ENCODE measurements at places on chromosomes 1 and 21.

GRCh38 chr1:170377440-170377839 lies 154.5 kb upstream of the GORAB start:
- DNase-seq, result no peak

DNA sequence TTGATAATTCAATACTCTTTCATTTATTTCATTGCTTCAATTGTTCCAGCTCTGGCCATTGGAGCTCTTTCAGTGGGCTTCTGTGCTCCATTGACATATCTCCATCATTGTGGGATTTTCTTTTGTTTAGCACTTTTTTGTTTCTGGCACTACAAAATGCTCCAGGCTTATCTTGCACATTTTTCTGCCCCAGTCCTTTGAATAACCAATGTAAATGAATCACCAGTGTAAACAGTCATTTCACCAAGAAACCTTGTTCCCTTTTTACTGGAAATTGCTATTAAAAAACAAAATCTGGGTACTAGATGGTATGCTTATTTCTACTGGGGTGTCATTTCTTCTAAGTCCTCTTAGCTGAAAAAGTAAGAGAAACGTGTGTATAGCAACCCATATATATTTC lies 173.0 kb upstream of the LYPLAL1 start:
- no peak for DNase-seq

GRCh38 chr1:26861286-26861701 lies 1.7 kb upstream of the SFN start:
- no peak for DNase-seq

DNA sequence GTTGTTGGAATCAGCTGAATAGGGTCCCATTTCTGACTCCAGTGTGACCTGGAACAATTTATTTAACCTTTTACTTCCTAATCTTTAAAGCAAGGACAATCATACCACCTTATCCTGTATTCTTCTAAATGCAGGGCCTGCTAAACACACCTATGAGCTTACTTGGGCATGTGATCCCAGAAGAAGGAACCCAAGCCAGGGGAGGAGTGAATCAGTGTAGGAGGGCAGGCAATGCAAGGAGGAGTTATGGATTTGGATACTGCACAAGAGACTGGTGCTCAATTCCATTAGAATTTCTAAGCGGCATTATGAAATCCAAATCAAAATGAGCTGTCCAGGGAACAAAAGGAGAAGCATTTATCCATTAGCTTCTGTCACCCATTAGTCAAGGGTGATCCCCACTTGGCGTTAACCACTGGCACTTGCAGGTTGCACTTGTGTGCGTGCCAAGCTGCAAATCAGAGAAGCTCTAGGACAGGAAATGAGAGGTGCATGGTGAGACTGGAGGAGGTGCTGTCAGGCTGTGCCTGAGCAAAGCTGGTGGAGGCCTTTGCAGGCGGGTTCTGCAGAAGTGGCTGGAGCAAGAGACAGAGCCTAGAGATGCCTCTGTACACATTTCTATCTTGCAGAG lies 297.2 kb upstream of the PLXNA2 start:
- DNase-seq, result no peak

DNA sequence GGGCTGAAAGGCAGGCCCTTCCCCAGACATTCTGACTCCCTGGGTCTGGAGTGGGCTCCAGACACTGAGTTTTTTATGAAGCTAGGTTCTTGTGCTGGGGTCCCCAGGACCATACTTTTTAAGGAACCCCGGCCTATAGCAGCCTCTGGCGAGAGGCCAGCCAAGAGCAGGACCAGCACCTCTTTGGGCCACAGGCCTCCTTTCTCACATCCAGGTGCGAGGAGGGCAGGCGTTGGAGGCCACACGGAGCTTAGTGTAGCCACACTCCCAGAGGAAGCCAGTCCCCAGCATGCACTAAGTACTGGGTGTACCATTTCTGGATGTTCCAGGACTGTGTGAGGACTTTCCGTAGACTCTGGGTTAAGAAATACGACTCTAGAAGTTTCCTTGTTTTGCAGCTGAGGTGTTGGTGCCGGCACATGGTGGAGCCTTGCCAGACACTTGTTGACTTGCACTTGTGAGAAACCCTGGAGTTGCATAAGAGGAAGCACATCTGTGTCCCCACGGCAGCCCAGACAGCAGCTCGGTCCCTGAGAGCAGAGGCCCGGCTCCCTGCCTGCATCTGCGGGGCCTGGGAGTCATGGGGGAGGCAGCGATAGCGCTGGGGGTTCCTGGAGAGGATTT lies 122.2 kb upstream of the VAMP3 start:
- peak; percentile 64 for DNase-seq

DNA sequence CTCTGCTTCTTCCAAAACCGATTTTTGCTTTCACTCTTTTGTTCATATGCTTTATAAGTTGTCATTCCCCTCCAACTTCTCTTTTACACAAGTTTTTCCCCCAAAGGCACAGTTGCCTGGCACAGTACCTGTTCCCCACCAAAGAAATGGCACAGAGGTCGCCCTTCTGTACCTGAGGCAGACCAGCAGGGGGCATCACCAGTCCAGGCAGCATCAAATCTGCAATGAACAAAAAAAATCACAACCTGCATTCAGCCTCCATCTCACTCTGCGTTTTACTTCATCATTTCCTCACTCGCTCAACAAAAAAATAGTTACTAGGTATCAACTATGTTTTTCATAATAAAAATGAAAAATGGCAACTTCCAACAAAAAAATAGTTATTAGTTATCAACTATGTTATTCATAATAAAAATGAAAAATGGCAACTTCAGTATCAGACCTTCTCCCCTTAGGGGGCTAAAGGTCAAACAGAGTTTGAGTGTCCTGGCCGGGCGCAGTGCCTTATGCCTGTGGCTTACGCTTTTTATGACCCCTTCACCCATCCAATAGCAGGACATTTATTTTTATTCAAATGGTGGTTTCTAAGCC lies 4.1 kb downstream of the EIF2D start:
- DNase-seq, result peak; percentile 39

GRCh38 chr1:43308635-43309404 lies 8.0 kb downstream of the TIE1 start:
- no peak for DNase-seq

GRCh38 chr1:91165033-91165654 lies 143.3 kb upstream of the ZNF644 start:
- DNase-seq, result peak; percentile 31

DNA sequence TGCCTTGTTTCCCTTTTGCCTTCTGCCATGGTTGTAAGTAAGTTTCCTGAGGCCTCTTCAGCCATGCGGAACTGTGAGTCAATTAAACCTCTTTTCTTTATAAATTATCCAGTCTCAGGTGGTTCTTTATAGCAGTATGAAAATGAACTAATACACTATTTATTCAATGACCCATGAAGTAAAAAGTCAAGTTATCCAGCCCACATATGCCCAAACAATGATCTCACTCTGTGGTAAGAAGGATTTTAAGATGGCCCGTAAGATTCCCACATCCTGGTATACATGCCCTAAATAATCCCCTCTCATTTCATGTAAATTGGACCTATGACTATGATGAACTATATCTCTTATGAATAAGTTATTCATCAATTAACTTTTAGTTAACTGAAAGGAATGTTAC lies 1008.3 kb upstream of the B3GALT2 start:
- DNase-seq, result no peak

GRCh38 chr21:38920631-38921398 lies 115.1 kb downstream of the ETS2 start:
- no peak for DNase-seq

GRCh38 chr1:244919320-244920282 lies 55.3 kb upstream of the HNRNPU start:
- no peak for DNase-seq

- DNase-seq, result peak; percentile 33
These were observed 444.2 kb downstream of the SETD4 start for GRCh38 chr21:35616090-35616489.

DNA sequence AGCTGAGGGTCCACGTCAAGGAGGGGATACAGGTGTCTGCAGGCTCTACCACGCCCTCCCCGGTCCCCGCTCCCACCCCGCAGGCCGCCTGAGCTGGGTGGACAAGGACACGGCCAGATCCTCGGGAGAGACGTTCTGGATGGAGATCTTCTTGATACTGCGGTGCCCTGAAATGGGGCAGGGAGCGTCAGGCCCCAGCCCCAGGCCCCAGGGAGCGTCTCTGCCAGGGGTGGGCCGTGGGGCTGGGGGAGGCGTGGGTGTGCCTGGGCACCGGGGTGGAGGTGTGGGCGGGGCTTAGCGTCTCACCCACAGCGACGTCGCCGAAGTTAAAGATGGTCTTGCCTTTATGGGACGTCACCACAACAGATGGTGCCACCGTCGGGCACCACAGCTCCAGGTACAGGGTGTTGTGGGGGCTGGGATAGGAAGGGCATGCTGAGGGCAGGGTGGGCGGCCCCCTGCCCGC lies 7.3 kb upstream of the TMEM52 start:
- DNase-seq, result no peak

DNA sequence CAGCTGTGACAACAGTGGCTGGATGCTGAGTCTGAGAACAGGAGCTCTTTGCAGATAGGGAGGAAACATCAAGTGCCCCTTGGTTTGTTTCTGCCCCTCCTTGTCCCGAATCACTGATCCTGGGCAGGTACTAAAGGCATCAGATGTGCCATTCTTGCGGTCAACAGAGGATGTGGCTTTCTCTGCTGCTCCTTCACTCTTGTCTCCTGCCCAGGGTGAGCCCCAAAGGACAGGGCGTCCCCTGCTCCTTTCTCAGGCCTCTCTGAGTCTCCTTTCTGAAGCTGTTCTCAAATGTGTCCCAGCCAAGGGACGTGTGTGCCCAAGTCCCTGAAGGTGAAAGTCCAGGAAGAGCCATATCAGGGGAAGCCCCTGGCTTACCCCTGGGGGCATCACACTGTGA lies 31.7 kb downstream of the SLC37A1 start:
- no peak for DNase-seq

DNA sequence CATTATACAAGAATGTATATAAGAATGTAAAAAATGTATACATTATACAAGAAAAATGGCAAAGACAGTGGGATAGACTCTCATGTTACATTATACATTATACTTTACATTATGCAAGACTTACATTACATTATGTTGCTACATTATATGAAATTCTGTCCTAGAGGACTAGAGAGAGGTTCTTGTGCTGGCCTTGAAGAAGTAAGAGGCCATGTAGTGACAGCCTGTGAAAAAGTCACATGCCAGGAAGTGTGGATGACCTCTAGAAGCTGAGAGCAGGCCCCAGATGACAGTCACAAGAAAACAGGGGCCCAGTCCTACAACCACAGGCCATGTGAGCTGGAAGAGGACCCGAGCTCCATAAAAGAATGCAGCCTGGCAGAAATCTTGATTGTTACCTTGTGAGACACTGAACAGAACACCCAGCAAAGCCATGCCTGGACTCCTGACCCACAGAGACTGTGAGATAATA lies 30.5 kb upstream of the AHCYL1 start:
- DNase-seq, result no peak

GRCh38 chr1:211490821-211491415 lies 1.0 kb downstream of the RD3 start:
- no peak for DNase-seq

GRCh38 chr1:40650075-40650474 lies 15.4 kb downstream of the RIMS3 start:
- DNase-seq, result peak; percentile 5

DNA sequence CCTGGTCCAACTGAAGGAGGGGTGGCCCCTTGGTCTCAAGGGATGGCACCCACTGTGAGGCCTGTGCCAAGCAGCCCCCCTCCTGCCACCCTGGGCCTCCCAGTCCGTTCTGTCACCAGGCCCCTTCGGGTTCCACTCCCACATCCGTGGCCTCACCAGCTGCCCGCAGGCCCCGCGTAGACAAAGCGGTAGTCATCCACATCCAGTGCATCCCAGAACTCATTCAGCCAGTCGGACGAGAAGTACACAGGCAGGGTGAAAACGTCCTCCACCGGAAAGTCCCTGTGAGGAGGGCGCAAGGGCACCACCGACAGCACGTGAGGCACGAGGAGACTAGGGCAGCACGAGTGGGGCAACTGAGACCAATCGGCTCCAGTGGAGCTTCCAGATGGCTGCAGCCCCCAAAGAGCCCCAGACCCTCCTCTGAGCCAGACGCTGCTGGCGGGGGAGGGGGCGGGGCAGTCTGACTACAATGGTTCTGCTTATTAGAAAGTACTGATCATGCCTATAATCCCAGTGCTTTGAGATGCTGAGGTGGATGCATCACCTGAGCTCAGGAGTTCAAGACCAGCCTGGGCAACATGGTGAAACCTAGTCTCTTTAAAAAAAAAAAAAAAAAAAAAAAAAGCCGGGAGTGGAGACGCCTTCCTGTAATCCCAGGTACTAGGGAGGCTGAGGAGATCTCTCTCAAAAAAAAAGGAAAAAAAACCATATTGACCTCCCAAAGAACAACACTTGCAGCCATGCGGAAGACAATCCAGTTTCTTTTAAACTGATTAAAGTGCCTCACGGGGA lies 1.2 kb downstream of the JMJD4 start:
- DNase-seq, result no peak

- DNase-seq, result no peak
These were observed 115.6 kb downstream of the PTBP2 start for GRCh38 chr1:96837057-96837780.

DNA sequence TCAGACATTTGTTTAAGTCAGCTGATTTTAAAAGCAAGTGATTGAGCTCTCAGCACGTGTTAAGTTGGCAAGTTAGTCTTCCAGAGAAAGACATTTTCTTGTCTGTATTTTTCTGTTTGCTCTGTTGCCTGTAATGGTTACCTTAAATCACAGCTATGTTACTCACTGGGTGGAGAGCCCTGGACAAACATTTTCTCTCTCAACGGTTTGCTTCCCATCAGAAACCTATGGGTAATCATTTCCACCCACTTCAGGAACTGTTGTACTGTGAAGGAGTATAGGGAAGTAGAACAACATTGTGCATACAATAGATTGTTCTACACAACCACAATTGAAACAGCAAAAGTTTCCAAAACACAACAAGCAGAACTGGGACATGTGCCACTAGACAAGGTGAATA lies 113.9 kb upstream of the DPT start:
- DNase-seq, result no peak

DNA sequence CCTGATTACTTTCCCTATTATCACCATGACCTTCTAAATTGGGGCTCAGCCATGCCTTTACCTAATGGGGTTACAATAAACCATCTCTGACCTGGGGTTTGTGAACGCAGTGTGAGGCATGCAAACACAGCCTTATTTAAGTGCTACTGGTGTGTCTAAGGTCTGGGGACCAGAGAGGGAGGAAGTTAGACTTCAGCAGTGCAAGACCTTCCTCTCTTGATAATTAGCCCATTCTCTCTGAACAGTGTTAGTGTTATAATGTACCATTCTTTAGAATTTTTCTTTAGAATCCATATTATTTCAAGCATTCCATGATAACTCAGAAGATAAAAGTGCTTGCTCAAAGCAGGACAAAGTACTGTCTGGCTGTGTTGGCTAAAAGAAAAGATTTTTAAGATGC lies 10.5 kb upstream of the LRRC8D start:
- no peak for DNase-seq

Measured in inflammatory macrophage treated with lipopolysaccharide for 1 hour (primary cell).